Fibroblast of skin of left quadriceps (primary cell): ENCODE measurements at places on chromosomes 3 and 15.

- DNase-seq: peak; percentile 91
Measured at GRCh38 chr15:59294574-59295260, 78.0 kb downstream of the MYO1E start.

- no peak for DNase-seq
Measured at GRCh38 chr3:5430701-5431100, 243.2 kb downstream of the EDEM1 start.

DNA sequence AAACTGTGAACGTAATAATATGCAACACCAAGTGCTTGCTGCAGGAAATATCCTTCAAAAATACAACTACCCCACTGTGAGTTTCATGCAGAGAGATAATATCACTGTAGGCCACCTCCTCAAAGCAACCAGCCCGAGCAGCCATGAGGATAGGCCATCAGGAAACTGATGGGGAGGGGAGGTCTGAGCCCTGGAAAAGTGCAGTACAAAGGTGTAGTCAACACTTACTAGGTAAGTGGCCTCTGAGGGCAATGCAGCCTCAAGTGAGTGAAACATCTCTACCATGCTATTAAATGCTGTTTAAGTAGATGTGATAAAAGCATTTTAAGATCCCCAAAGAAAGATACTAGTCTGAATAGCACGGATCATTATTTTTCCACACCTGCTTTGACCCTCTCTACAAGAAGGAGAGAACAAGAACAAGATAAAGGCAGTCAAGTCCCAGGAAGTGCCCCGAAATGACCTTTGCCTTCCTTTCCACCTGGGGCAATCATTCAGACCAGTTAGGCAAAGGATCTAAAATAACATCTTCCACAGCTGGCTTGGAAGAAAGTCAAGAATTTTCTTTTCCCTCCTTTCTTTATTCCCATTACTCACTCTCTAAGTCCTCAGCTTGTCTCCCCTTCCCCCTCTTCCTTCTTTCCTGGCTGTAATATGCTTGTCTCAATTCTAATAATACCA is 62.8 kb downstream of the FMN1 start:
- peak; percentile 39 for DNase-seq

DNA sequence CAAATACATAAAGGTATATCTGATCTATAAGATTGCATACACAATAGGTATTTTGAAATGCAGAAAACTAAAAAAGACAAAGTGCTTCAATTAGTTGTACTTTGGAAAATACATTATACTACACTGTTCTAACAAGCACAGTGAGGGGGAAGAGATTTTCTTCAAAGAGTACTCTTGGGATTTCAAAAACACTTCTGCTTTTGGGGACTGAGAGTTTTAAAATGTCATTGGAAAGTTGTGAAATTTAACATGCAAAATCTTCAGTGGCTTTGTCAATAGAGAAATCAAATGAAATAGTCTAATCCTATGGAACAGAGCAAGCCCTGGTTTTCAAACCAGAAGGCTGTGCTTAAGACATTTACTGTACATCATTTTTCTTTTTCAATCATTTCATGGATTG is 322.2 kb upstream of the SEMA6D start:
- no peak for DNase-seq

GRCh38 chr15:74642348-74642733 is 26.7 kb downstream of the CLK3 start:
- DNase-seq: no peak
